ENCODE measurements at places on chromosomes 11 and 22.

GRCh38 chr22:36736701-36737320 lies 33.3 kb upstream of the CACNG2 start:
- no peak for DNase-seq

GRCh38 chr11:132373405-132374143 lies 1003.2 kb downstream of the NTM start:
- no peak for DNase-seq

- DNase-seq: no peak
Observed at GRCh38 chr11:100442017-100442416, 245.1 kb upstream of the ARHGAP42 start.

DNA sequence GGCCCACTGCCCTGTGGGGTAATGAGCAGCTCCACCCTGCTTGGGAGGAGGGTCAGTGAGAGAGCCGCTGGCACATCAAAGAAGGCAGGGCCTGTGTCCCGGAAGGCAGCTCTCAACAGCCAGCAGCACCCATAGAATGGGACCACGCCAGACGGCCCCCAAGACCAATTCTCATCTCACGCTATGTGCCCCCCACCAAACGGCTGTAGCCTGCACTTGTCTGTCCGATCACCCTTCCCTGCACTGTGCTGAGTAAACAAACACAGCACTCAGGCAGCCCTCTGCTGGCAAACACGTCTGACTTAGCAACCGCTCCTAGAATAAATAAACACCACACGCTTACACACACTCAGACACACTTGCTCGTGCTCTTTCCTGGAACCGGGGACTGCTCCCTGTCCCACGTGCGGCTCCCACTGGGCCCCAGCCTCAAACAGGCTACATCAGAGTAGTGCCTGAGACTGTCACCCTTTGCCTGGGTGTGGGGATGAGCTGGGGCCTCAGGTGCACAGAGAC lies 53.2 kb upstream of the CDON start:
- DNase-seq: no peak

DNA sequence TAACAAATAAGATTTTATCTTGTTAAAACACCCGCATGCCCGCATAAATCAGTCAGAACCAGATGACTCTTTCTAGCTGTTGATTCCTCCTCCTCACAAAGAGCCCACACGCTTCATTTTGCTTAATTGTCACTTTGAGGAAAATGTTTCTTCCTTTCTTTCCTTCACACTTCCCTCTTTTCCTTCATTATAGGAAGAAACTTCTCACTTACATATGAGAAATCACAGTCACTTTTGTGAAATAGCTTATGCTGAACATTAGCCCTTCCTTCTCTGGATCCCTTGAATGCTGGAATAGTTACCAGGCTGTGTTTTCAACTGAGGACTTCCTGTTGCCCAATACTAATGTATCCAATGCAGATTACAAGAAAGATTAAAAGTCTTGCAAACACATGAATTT lies 5.8 kb downstream of the MS4A6E start:
- no peak for DNase-seq

DNA sequence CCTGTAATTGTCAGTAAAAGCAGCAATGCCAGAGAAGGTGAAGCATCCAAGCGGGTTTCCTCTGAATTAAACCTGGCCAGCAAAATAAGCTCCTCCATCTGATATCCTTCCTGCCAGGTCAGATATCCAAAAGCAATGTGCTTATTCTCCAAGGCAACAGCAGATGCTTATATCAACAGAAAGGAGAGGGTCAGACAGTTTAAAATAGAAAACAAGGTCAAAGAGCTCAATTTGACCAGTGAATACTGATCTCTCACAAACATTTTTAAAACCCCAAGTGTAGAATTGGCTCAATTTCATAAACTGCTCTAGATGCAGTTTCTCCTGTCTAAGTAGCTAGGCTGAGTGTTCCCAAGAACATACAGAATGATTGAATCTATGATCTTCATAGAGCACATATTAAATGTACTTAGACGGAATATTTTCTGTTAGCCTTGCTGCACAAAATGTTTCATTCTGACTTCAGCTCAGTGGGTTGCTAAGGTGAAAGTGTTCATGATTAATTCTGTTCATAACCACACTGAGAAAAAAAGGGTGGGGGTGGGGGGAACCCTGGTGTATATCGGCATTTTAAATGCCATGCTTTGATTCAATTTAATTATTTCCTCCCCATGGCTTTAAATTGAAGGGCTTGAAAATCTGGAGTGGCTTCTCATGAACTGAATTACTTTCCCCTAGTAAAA lies 174.2 kb upstream of the ARHGAP20 start:
- no peak for DNase-seq

GRCh38 chr11:1390569-1391164 lies 933 bp downstream of the BRSK2 start:
- no peak for DNase-seq

GRCh38 chr11:106983261-106983660 lies 35.0 kb downstream of the GUCY1A2 start:
- DNase-seq: no peak

- no peak for DNase-seq
Observed at GRCh38 chr11:2558861-2559526, 114.2 kb downstream of the KCNQ1 start.

DNA sequence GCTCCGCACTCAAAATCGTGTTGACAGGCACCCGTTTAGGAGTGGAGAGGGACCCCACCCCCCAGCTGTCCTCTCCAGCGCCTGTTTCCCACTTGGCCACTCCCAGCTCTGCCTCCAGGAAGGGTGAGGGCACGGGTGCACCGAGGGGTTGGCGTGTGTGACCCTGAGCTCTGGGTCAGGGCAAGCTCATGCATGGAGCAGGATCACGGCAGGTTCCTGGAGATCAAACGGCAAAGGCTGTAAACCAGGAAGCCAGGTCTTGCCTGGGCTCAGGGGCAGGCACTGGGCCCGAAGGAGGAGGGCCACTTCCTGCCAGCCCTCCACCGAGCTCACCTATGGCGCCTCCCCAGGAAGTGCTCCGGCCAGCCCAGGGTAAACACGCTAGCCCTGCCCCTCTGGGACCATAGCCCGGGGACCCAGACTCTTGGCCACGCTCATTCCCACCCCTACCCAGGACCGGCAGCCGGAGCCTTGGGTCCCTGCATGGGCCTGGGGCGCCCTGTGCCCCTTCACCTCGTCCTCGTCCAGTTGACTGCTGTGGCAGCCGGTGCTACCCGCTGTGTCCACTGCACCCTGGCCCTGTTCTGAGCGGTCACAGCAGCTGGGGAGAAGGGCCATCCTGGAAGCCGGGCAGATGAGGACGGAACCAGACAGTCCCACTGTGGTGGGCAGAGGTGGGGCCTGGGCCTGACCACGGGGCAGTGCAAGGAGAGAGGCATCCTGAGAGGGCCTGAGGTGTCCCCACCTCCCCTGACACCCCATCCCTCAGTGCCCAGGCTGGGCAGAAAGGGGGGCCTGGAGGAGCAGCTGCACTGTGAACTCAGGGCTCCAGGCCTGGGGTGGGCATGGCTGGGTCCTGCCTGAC lies 1.0 kb upstream of the EPS8L2 start:
- DNase-seq: no peak

GRCh38 chr11:102268985-102269470 lies 48.3 kb upstream of the BIRC3 start:
- DNase-seq: no peak

- DNase-seq: no peak
Observed at GRCh38 chr11:57340039-57340615, 2.0 kb downstream of the P2RX3 start.

Data from fibroblast of skin of left biceps (primary cell).